ENCODE measurements at places on chromosomes 2 and 18.

DNA sequence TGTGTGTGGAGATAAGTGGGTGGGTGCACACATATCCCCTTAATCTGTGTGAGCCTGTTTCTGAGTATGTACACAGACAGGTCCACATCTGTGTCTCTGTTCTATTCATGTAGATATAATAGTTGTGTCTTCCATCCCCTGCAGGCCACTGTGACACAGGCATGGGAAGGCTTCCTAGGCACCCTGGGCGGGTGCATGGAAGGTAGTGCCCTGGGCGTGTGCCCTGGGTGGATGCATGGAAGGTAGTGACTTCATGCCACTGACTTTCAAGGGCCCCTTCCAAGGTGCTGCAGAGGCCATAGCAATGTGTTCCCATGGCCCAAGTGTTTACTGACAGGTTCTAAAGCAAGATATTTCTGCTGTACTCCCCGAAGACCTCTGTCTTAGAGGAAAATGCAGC is 462.5 kb upstream of the HS6ST1 start:
- no peak for DNase-seq

DNA sequence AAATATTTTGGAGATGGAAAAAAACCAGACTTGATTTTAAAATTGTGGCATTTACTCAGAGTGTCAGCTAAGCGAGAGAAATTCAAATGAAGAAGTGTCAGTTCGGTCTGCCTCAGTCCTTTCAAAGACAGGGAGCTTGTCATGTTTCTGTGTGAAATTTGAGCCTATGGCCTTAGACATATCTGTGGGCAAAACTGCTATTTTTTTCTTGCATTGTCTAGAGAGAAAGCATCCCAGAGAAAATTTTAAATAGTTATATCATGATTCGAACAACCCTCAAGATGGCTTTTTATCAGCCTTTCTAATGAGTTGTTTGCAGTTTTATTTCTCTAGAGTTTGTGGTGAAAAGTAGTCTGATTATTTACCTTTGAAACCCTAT is 50.2 kb upstream of the KCNE4 start:
- DNase-seq, result no peak

GRCh38 chr2:217207699-217208010 is 347.8 kb upstream of the TNP1 start:
- DNase-seq, result no peak

GRCh38 chr18:49880661-49881060 is 67.3 kb upstream of the ACAA2 start:
- DNase-seq, result no peak

DNA sequence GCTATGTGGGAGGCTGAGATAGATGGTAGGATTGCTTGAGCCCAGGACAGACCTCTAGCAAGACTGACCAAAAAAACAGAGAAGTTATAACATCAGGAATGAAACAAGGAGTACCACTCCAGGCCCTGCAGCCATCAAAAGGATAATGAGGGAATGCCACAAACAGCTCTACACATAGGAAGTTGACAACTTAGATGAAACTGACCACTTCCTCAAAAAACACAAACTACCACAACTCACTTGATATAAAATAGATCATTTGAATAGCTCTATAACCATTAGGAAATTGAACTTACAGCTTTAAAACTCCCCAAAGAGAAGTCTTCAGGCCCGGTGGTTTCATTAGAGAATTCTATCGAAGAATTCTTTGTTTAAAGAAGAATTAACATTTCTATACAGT is 12.9 kb upstream of the ESPNL start:
- DNase-seq, result no peak

DNA sequence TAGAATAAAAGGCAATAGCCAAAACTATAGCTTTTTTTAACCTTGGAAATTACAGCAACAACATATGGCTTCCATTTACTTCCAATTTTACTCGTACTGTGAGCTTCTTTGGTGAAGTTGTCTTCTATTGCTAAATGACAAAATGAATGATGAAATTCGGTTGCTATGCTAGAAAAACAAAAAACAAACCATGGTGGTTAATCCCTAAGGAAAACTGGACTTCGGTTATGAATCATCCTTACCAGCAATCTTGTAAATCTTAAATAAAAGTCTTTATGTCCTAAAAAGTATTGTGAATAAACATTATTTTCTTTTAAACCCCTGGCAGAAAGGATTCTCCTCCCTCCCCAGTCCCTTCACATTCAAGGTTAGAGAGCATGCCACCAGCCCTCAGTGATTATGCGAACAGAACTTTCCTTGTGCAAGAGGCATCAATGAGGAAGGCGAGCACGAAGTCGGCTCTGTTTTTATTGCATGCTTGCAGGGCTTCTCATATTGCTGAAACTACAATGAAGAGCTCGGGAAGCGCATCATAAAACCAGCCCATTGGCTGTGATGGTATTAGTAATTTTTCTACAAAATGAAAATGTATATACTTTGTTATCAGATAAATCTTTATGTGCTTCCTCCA is 62.9 kb downstream of the ZNF521 start:
- DNase-seq, result no peak

GRCh38 chr2:11540996-11541692 is 7.3 kb downstream of the GREB1 start:
- DNase-seq, result no peak

DNA sequence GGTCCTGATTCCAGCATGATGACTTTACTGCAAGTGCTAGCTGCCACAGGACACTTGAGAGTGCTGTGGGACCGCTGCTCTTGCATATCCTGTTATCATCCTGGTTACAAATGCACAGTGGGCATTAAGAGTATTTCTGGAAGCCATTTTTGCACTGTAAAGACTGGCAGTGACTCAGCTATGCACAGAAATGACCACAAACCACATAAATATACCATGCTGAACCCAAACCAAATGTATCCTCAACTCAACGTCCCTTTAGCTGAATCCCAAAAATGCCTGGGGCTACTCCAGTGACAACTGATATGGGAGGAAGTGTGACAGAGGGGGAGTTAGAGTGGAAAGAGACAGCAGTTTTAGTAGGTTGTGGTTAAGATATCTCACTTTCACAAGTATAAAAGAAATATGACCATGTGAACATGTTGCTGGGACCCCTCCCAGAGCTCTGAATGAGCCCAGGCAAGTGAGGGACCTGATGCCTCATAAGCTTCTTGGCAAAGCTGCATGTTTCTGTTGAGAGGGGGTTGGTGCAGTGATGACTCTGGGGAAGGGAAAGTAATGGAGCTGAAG is 37.3 kb downstream of the RHBDD1 start:
- DNase-seq, result no peak

DNA sequence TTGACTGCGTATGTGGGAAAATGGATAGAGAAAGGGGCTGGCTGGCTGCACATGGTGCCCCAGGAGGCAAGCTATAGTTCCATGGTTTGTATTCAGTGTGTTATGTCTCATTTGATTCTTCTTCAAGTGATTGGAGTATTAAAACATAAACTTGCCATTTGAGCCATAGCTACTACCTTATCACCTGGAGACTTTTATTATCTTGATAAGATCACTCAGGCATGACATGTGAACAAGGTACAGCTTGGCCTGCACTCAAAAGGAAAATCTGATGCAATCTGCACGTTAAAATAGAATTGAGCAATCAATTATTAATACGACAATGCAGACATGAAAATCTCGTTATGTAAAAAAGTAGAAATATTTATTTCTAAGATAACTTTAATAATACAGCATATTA is 116.9 kb downstream of the RND3 start:
- no peak for DNase-seq

- DNase-seq, result no peak
These were observed 78.5 kb downstream of the ATL2 start for GRCh38 chr2:38298539-38298938.

DNA sequence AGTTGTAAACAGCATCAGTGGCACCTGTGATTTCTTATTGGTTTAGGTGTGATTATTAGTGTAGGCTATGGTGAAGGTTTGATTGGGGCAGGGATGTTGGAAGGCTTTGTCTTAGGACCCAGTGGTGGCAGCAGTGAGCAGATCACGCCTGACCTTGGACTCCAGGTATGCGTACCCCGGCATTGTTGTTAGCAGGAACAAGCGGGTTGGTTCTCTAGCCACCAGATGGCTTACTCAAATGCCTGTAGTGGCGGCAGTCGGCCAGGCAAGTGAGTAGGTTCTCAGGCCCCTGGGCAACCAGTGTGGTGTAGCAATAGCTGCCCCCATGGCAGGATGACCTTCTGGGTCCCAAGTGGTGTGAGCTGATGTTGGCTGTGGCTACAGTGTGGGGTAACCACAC is 558.3 kb downstream of the KCNJ3 start:
- DNase-seq, result no peak

- DNase-seq, result no peak
These were observed 34.6 kb upstream of the SP3 start for GRCh38 chr2:173999724-174000123.

DNA sequence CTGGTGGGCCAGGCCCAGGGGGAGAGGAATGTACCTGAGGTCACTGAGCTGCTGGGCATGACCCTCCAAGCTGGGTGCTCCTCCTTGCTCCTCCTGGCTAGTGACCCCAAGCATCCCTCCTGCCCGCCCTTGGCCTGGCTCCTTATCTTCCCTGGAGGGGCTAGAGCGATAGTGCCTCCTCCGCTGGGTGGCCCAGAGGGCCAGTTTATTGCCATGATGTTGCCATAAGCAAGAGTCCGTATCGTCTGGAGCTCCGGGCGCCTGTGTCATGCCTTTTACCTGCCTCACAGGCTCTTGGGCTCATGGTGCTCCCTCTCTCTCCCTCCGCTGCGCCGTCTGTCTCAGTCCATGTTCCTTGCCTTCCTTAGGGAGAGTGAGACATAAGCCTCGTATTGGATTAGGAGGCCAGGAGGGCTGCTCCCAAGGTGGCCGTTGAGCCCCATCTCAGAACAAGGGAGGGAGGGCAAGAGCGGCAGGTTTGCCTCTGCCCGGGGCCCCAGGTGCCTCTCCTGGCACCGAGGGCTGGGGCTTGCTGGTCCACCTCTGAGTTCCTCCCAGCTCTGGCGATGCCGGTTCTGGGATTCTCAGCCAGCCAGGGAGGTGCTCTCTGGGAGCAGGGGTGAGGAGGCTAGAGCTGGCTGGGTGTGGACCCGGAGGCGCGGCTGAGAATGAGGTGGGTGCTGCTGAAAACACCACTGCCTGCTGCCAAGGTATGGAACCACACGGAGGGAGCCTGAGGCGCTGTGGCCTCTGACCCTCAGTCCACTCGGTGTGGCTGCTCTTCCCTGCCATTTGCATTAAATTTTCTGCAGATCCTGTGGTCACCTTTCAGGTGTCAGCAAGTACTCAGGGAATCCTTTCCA is 22.6 kb downstream of the KCNIP3 start:
- no peak for DNase-seq

DNA sequence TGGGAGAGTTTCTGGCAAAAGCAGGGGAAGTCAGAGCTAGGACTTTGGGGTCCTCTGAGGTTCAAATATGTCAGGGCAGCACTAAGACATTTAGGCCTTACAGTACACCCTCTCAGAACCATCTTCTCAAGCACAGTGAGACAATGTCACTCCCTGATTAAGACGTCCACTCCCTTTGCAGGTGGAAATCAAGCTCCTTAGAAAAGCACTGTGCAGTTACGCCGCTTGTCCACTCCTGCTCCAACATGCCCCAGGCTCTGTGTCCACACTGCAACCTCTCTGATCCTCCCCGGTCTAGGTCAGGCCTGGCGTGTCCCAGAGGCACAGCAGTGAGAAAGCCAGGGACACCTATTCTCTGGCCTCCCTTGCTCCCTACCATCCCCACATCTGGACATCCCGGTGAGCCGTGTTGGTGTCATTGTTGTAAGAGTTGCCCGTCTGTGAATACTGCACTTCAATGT is 528.6 kb upstream of the ID2 start:
- DNase-seq, result no peak

- DNase-seq, result no peak
These were observed 10.1 kb upstream of the NEU4 start for GRCh38 chr2:241798631-241799521.

DNA sequence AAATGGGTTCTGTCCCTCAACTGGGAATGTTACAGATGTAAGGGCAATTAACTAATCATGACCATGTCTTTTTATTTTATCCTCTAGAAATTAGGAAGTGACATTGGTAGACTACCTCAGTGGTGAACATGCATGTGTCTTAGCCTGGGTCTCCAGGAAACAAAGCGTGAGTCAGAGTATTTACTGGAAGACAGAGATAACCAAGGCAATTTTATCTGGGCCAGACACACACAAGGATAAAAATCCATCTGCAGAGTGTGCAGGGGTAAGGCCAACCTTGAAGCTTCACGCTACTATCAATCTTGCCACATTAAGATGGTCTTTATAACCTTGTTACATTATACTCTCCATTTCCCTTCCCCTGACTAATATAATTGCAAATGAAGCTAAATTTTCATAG is 487.5 kb downstream of the SUCLG1 start:
- no peak for DNase-seq

- no peak for DNase-seq
These were observed 371.9 kb upstream of the KCNH7 start for GRCh38 chr2:163210430-163210918.

DNA sequence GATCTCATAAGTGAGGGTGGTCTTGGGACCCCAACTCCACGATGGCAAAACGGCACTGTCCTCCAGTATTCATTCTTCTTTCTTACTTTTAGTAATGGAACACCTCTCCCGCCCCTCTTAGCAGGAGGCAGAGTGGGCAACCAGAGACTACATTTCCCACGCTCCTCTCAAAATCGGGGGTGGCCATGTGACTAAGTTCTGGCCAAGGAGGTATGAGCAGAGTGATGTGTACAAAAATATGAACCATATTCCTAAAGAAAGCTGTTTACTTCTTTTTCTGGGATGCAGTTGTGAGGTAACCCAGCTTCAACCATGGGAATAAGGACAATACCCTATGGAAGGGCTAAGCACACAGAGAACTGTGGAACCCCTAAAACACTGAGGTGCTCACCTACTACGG is 12.8 kb downstream of the REV1 start:
- DNase-seq, result no peak

GRCh38 chr2:171430516-171431410 is 3.0 kb downstream of the METTL8 start:
- DNase-seq, result no peak

DNA sequence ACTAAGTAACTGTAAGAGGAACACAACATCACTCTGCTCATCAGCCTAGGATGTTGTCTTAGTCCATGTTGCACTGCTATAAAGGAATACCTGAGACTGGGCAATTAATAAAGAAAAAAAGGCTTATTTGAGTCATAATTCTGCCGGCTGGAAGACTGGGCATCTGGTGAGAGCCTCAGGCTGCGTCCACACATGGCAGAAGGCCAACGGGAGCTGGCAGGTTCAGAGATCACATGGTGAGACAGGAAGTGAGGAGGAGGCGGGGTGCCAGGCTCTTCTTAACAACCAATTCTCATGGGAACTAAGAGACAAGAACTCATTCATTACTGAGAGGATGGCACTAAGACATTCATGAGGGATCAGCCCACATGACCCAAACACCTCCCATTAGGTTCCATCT is 46.8 kb downstream of the EPG5 start:
- DNase-seq, result peak; percentile 10

Data from NCI-H510A (cell line).